ENCODE measurements at places on chromosomes 13 and 19.

DNA sequence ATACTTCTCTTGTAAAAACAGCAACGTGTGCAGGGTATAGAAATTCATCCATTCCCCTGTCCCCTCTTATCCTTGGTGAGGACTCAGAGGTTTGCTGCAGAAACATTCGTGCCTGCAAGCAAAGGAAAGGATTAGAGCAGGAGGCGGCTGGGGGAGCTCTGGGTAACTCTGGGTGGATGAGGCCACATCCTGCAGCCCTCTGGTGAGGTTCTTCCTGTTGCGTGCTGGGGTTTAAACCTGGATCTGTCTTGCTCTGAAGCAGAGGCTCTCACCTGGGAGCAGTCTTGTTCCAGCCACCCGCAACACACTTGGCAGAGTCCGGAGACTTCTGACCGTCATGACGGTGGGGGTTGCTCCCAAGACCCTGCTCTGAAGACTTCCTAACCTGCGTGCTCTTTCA is 69.2 kb downstream of the ATP11A start:
- no peak for DNase-seq

DNA sequence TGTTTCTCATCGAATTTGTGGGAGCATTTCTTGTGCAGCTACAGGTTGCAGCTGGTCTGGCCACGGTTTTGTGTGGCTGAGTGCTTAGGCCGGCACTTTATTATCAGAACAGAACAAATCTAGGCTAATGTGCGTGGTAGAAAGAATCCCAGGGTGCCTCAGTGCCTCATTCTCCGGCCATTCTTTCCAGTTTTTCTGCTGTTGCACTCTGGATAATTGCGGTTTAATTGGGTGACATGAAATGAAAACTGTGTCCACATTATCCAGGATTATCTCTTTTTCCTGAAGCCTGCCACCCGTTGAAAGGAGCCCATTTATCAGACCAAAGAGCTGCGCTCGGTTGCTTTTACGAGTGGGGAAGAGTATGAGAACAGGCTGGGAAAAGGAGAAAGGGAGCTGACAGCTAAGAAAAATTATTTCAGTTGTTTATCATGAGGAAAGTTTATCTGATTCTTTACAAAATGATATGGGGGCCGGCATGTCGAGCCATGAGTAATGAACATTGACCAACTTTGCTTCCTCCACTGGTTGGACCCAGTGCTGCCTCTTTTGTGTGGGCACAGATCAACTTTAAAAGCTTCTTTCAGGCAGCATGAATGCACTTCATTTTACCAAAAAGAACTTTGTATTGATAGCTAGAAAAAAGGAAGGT is 117.0 kb upstream of the SOX21 start:
- DNase-seq: no peak

DNA sequence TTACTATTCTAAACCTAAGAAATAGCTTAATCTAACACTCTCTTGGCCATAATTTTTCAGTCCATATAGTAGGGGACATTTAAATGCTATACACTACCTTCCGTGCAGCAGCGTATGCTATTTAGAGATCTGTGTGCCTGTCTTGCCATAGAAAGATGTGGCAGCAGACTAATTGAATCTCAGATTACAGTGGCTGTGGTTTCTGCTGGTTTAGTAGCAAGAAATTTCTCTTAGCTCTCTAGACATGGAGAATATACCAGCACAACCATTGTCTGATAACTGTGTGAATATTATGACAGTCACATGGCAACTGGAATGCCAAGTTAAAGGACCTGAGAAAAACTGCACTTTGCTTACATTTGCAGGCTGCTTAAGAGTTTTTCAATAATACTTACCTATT is 672.4 kb upstream of the MIR17HG start:
- no peak for DNase-seq

GRCh38 chr13:27960362-27961226 is 8.5 kb downstream of the CDX2 start:
- DNase-seq: peak; percentile 52

- no peak for DNase-seq
Observed at GRCh38 chr13:22874839-22875238, 305.9 kb upstream of the SGCG start.

DNA sequence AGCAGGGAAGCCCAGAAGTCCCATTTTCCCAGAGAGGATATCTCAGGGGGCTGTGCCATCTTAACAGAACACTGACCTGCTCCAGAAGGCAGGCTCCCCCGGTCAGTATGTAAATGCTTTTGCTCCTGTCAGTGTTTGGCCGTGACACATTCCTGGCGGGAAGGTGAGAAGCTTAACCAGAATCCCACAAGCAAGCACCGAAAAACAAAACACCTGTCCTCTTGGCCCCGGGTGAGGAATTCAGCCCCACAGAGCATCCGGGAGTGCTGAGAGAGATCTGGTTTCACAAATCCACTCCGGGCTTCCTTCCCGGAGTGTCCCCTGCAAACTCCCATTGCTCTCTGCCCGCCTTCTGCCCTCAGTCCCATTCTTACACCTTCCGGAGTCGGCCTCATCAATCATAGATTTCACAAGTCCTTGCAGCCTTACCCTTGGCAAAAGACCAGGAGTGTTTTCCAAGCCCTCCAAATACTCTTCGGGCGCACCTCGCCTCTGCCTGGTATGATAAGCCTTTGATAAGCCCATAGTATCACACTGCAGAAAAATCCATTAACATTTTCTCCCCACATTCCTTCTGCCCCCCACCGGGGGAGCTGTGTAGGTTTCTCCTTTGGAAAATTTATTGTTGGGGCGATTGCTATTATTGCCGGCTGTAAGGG is 12.2 kb downstream of the TPM4 start:
- DNase-seq: no peak

DNA sequence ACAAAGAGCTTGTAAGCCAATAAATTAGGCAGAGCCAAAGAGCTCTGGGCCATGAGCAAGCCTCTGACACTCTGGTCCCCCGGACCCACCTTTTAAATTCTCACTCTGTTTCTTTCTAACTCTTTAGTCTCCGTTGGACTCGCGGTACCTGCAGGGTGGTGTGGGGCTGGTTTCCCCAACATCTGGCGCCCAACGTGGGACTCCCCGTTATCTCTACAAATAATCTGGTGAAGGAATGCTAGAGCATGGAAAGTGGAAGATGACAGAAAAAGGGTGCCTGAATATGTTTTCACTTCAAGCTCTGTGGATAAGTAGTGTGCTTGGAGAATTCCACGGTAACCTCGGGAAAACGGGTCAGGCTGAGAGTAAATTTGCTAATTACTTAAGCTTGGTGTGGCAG is 36.5 kb upstream of the CYP2B6 start:
- no peak for DNase-seq

DNA sequence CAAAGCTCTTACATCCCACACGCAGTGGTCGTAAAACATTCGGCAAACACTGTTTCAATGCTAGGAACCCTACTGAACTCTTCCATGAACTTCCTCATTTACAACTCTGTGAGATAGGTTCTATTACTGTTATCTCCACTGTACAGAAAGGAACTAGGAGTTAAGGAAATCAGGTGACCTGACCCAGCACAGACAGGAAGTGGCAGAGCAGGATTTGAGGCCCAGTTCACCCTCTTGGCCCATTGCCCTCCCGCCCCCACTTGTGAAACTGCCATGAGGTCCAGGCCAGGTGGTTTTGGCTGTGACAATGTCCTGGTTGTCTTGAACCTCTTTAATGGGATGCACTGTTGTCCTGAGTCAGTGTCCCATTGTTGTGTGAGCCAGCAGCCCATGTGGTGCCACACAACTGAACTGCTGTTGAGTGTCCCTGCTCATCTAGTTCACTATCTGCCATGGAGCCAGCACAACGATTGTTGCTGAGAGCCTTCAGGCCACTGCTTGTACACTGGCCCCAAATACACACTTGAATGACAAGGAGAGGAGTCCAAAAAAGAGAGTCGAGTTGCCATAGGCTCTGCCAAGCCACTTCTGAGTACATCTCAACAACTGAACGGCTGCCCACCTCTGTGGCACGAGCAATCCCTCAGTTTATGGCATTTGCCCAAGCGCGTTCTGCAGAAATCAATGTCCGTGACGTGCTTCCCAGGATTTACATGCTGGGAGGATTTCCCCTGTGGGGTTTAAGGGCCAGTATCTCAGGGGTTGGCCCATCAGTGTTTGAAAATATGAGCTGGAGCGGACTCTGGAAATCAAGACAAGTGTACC is 484.6 kb downstream of the TSHZ3 start:
- DNase-seq: no peak

DNA sequence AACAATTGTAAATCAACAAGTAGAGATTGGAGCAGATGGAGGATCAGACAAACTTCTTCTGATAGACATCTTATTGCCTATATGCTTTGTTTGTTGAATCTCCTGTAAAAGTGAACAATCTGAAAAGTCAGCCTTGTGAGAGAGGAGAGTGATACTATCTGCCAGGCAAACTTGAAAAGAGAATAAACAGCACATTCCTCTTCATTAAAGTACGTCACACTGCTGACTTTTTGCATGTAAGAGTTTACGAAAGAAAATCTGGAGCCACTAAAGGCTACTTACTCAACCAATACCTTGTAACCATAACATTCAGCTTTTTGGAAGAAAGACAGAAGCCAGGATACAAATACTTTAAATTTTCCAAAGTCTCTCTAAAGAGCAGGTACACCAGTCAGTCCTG is 42.5 kb downstream of the EDNRB start:
- no peak for DNase-seq

- DNase-seq: no peak
Observed at GRCh38 chr13:24995225-24995804, 100.6 kb upstream of the PABPC3 start.

DNA sequence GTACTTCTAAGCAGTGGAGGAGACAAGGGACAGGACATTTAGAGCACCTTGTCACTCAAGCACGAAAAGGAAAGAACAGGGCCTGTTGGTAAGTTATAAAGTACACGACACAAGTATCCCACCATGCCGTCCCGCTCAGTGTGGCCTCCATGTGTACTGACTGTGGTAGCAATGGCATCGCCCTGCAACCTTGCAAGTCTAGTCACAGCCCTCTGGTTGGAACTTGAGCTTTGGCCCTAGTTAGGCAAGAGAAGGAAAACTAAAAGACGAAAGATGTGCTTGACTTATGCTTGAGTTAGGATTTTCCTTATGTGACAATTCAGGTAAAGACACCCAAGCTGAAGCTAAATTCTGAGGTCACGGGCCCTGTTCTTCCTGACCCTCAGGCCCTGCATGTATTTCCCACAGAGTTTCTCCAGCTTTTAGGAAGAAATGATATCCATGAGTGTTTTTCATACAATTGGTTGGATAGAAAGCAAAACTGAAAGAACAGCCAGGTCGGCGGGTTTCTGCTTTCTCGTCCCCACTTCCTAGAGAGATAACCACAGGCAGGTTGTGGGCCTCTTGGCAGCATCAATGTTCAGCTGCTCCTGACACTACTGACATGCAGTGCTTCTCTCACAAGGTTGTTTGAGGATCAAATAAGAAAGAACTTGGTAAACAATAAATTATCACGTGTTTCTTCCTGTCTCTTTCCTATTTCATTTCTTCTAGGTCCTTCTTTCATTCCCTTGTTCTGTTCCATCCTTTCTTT is 216.2 kb downstream of the IRS2 start:
- no peak for DNase-seq

DNA sequence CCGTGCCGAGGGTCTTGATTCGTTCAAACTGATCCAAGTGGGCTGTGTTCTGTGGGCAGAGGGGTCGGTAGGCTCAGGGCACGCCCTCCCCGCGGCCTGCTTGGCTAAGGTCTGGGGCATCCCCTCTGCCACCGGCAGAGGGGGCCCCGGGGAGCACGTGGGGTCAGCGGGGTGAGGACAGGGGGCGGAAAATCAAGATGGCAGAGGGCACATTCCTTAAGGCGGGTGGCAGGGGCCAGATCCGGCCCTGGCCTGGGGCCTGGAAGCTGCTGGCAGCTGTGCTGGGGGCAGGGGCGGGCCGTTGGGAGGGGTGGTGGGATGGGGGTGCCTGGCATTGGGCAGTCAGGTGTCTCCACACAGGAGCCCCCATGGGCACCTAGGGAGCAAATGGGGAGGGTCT is 10.7 kb downstream of the PRKACA start:
- peak; percentile 53 for DNase-seq

DNA sequence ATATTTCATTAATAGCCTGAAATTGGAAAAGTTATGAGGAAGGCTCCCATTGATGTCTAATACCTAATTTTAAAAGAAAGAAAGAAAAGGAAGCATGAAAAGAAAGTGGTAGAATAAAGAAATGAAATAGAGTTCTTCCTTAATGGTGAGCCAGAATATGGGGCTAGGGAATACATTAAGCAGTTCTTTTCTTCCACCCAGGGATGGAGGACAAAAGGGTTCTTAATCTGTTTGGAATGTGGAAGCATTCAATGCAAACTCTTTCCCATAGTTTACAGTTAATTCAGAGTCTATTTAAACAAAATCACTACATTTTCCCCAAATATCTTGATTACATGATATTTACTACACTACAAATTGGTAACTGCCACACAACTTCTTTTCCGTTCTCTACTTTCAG is 18.4 kb upstream of the ZMYM2 start:
- no peak for DNase-seq

- no peak for DNase-seq
Observed at GRCh38 chr19:42501733-42502132, 26.5 kb downstream of the CEACAM1 start.

- peak; percentile 49 for DNase-seq
Observed at GRCh38 chr19:17075864-17076542, 426 bp downstream of the MYO9B start.

DNA sequence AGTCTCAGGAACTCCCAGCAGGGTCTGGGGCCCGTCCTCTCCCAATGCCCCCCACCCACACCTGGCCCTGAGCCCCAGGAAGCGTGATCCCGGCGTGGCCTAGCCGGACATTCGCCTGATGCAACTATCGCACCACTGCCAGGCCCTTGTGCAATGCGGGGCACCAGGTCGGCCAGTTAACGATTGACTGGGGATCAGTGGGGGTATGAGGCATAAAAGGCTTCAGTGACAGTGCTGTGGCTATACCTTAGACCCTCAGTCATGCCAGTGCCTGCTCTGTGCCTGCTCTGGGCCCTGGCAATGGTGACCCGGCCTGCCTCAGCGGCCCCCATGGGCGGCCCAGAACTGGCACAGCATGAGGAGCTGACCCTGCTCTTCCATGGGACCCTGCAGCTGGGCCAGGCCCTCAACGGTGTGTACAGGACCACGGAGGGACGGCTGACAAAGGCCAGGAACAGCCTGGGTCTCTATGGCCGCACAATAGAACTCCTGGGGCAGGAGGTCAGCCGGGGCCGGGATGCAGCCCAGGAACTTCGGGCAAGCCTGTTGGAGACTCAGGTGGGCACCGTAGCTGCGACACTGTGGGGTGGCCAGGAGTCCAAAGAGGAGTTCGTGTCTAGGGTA is at the start of gene ANGPTL8:
ANGPTL8 (plus strand) TSS at position 243 of the 624 bp plus-strand sequence; CDS start at position 262, 19 bp downstream.
- no peak for DNase-seq
